ENCODE measurements at places on chromosomes 11 and 22.

- DNase-seq, result no peak
Observed at GRCh38 chr11:112223121-112223520, 3.1 kb upstream of the PTS start.

GRCh38 chr11:125016413-125016812 lies 46.7 kb upstream of the SLC37A2 start:
- DNase-seq, result no peak

DNA sequence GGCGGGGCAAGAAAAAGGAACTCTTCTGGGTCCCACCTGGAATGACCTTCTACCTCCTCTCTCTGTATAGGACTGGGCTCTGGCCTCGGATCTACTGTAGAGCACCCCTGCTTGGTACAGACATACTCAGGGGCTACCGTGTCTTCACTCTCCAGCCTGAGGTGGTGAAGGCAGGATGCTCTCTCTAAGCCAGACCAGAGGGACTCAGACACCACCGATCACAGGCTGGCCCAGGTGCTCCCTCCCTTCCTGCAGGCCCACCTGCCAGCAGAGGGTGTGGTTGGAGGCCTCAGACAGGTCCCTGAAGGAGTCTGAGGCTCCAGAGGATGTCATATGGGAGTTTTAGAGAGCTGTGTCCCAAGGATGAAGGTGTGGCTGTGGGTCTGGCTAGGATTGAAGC lies 4.1 kb downstream of the NHERF4 start:
- no peak for DNase-seq

GRCh38 chr11:85806876-85807275 lies 4.1 kb downstream of the SYTL2 start:
- DNase-seq, result no peak

- DNase-seq, result no peak
Observed at GRCh38 chr11:23632293-23632692, 772.0 kb upstream of the CCDC179 start.
